ENCODE measurements at places on chromosomes 12 and 14.

DNA sequence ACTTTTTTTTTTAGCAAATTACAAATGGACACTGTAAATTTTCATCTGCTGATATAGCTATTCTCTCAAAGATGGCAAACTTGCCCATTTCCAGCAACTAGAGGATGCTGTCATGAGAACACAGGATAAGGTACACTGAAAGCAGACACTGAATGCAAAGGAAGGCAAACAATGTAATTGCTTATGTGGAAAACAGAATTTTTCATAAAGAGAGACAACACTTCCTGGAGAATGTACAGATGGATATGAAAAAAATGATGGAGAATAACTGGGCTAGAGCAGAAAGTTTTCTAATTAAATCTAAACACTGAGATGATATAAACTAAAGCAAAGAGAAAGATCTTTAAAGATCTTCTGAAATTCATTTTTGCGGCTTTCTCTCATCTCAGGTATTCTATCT, 581 bp downstream of the CD69 start:
- no peak for DNase-seq

GRCh38 chr12:19236656-19237055, 107.1 kb downstream of the PLEKHA5 start:
- DNase-seq: peak; percentile 37

- no peak for DNase-seq
These were observed 12.8 kb upstream of the RILPL1 start for GRCh38 chr12:123546281-123546680.

DNA sequence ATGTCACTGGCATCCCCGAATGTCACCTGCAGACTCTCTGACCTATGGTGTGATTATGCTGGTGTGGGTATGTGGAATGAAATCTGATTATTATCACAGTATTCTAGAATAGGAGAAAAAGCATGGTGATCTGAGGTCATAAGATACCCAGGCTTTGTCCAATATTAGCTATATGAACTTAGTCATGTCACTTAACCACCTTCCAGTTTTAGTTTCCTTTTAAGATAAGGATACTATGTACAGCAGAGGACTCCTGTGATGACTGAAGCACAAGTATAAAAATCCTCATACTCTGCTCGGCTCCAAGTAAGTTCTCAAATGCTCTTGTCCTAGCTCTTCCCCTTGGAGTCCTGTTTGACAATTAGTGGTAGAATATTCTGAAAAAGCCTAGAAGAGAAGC, 2.8 kb downstream of the GNS start:
- no peak for DNase-seq

GRCh38 chr14:75223664-75224154, 47.3 kb upstream of the TMED10 start:
- DNase-seq: peak; percentile 3

DNA sequence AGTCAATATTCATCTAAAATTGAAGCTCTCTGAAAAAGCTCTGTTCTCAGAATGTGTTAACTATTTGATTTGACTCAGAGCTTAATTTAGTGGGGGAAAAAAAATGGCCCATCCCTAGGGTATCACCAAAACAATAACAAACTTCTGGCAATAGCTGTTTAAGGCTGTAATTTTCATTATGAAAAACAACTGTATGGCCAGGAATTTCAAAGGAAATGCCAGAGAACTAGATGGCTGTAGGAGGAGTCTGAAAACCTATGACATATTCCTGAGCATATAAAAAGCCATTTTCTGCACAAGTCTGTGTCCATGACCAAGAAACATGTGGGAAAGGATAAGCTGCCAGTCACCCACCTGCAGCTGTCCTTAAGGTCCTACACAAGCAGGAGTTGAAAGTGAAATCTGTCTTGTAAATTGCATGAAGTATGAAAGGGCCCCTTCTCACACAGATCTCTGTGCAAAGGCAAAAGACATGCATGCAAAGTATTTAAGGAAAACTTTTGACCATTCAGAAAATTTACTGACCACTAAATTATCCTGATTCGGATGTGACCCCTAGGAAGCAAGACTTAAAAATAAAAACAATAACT, 299.1 kb downstream of the BTG1 start:
- no peak for DNase-seq

GRCh38 chr12:93784339-93785086, 107.3 kb downstream of the CRADD start:
- DNase-seq: peak; percentile 75

- peak; percentile 35 for DNase-seq
These were observed 112.5 kb downstream of the MED13L start for GRCh38 chr12:116165036-116165425.

GRCh38 chr12:93742110-93742934, 65.1 kb downstream of the CRADD start:
- peak; percentile 45 for DNase-seq

DNA sequence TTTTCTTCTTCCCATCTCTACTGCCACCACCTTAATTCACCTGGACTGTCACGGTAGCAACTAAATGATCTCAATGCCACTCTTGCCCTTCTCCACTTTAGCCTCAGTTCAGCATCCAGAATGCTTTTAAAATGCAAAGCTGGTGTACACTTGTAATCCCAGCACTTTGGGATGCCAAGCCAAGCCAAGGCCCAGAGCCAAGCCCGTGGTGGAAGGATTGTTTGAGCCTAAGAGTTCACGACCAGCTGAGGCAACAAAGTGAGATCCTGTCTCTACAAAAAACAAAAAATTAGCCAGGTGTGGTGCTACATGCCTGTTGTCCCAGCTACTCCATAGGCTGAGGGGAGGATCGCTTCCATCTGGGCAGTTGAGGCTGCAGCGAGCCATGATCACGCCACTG, 5.9 kb downstream of the CIPC start:
- no peak for DNase-seq

- no peak for DNase-seq
These were observed 41.5 kb upstream of the NPAS3 start for GRCh38 chr14:32896979-32897697.

- no peak for DNase-seq
These were observed 154.6 kb upstream of the OTX2 start for GRCh38 chr14:56964895-56965294.

GRCh38 chr12:27787559-27787958, 7.5 kb upstream of the MANSC4 start:
- no peak for DNase-seq
